Gastroesophageal sphincter (tissue), 4 donors: ENCODE measurements at places on chromosomes 2 and 18. TPM values are rescaled to one million over a fixed set of nuclear protein-coding genes. Genes with fewer than 3 reads are reported as not detected.
A peak's percentile ranks its signal among the peaks of the same experiment; 100 is the strongest.

HYCC2 gene
- 15.8 TPM for total RNA-seq

INHBB gene
- 0.31 TPM for total RNA-seq

PMAIP1 gene
- total RNA-seq: 1.2 TPM

TMEM163 gene
- 2.5 TPM for total RNA-seq

CFC1 gene
- total RNA-seq: not detected

SOX11 gene
- 0.78 TPM for total RNA-seq

CCNYL1 gene
- total RNA-seq: 11.0 TPM

- peak; percentile 63 for ATAC-seq
Observed at GRCh38 chr18:48663931-48664847, 125.4 kb downstream of the CTIF start.

DNA sequence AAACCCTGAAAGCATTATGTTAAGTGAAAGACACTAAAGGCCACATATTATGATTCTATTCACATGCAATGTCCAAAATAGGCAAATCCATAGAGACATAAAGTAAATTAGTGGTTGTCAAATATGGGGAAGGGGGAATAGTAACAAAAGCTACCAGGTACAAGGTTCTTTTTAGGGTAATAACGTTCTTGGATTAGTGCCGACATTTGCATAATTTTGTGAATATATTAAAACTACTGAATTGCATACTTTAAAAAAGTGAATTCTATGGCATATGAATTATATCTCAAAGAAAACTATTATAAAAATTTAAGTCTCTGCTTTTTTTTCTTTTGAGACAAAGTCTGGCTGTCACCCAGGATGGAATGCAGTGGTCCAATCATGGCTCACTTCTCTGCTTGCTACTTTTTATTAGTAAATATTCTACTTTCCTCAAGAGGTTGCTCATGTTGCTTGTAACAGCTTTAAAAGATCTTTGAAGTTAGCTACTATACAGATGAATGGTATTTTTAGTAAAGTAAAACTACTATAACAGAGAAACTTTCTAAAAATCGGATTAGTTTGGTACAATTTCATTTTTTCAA lies 2.5 kb downstream of the SESTD1 start:
- no peak for ATAC-seq

DNA sequence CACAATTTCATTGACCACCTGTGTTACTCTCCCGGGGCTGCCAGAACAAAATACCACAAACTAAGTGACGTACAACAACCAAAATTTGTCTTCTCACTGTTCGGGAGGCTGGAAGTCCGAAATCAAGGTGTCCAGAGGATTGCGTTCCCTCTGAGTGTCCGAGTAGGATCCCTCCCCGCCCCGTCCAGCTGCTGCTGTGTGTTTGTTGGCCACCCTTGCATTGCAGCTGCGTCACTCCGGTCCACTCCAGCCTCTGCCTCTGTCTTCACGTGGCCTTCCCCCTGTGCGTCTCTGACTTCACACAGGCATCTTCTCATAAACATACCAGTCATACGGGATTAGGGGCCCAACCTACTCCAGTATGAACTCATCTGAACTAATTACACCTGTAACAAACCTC lies 251.8 kb upstream of the SMIM21 start:
- peak; percentile 71 for ATAC-seq

GRCh38 chr2:7847321-7847720 lies 834.5 kb upstream of the ID2 start:
- ATAC-seq: no peak

- ATAC-seq: no peak
Observed at GRCh38 chr2:239103125-239104098, 255.5 kb downstream of the TWIST2 start.

- ATAC-seq: no peak
Observed at GRCh38 chr2:176085120-176085788, 1.5 kb upstream of the EVX2 start.

DNA sequence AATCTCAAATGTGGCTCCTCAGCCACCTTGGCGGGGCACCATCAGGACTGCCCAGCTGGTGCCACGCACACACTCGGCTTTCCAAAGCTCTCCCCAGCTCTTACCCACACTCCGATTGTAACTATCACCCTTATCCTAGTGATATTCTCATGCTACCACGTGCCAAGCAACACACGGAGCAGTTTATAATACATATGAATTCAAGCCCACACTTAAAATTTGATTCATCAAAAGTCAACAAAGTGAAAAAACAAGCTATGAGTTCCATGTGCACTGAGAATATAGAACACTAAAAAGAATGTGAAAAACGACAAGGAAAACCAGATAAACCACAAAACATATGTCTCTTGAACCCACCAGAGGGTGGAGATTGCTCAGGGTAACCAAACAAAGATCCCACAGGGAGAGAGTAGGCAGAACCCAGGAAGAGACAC lies 31.6 kb downstream of the LONRF2 start:
- no peak for ATAC-seq

- peak; percentile 18 for ATAC-seq
Observed at GRCh38 chr18:79528846-79529245, 133.1 kb downstream of the NFATC1 start.
